ENCODE measurements at places on chromosomes 5 and 9. TPM values are rescaled to one million over a fixed set of nuclear protein-coding genes. Genes with fewer than 3 reads are reported as not detected.

Gene C9orf50
- not detected for polyA plus RNA-seq

Gene FYB1
- 184 TPM for polyA plus RNA-seq

Gene GARNL3
- polyA plus RNA-seq: 0.41 TPM

Gene BTNL3
- polyA plus RNA-seq: not detected

- DNase-seq: no peak
- H3K27ac ChIP-seq: no peak overlapping the region
- no peaks in the 10 kb centered on the region for H3K4me1 ChIP-seq
These were observed 14.0 kb upstream of the SV2C start for GRCh38 chr5:76069061-76069735.

DNA sequence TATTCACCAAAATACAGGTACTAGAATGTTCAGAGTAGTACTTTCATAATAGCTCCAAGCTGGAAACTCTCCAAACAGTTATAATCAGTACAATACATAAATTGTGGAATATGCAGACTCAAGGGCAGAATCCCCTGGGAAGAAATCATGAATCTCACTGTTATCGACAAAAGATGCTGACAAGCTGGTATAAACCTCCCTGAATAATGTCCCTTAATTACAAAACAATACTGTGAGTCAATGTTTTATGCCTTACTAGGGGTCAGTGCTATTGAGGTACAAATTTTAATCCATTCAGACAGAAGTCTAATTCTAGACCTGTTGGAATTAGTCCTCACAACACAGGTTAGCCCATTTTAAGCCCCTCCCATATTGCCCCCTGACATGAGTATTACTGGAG lies 532.3 kb downstream of the DTWD2 start:
- H3K4me3 ChIP-seq: no peak overlapping the region
- DNase-seq: no peak
- no peaks in the 10 kb centered on the region for H3K36me3 ChIP-seq
- no peaks in the 10 kb centered on the region for H3K27me3 ChIP-seq
- H3K27ac ChIP-seq: no peak overlapping the region
- no peaks in the 10 kb centered on the region for H3K4me1 ChIP-seq

- no peaks in the 10 kb centered on the region for H3K27me3 ChIP-seq
- no peaks in the 10 kb centered on the region for H3K36me3 ChIP-seq
- no peak for DNase-seq
These were observed 16.7 kb upstream of the TAF11L2 start for GRCh38 chr5:17481378-17481777.

DNA sequence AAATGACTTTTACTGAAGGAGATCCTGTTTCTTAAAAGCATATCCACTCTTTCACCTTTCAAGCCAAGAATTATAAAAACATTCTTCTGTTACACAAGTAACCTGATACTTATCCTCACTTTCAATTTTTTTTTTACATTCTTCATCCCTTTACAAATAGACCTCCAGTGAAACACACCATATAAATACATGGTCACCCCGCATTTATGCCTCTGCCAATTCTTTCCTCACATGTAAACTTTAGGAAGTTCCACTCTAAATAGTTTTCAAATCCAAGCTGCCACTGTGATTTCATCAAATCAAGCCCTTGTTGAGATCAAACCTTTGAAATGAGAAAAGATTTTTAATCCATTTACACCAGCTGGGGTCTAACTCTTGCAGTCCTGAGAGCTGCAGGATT lies 40.0 kb downstream of the GAS1 start:
- peaks cover 16% of the 10 kb centered on the region for H3K27me3 ChIP-seq
- no peaks in the 10 kb centered on the region for H3K36me3 ChIP-seq
- DNase-seq: no peak
- H3K4me3 ChIP-seq: no peak overlapping the region
- H3K4me1 ChIP-seq: no peaks in the 10 kb centered on the region
